Myocyte (in vitro differentiated cells): ENCODE measurements at places on chromosomes 1 and 21.

- no peak for DNase-seq
These were observed 65.1 kb upstream of the DPT start for GRCh38 chr1:168794057-168794456.

DNA sequence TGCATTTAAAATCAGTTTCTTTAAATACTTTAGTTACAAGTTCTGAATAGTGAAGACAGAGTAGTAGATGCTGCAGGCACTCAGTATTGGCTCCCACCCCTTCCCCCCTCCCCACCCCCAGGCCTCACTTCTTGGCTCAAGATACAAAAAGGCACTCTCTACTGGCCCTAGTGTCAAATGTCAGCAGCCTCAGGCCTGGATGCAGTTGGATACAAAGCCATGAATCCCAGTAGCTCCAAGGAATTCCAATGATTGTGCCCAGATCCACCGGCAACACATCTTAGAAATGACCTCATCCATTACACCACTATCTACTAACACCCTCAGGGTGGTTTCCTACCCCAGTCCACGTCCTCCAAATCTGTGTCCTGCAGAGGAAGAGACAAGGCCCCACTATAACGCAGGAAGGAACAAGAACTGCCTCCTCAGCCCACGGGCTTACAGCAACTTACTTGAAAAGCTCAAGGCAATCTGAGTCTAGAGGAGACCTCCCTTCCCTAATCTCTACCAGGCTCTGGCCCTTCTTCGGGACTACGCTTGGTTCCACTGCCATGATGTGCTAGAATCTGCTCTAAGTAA, 17.6 kb downstream of the ACADM start:
- no peak for DNase-seq

DNA sequence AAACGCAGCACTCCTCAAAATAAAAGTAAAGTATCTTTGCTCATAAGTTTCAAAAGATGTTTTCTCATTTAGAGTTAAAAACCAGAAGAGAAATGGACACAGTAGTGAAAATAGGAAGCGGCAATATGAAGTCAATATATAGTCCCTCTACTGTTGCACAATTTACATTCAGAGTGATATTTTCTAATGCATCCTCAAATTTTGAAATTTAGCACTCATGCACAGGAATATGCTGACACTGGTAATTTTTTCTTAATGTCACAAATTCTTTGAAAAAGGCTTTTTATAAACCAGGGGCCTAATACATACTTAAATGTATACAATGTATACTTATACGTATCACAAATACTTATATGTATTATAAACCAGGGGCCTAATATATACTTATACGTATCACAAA, 19.5 kb downstream of the ST7L start:
- DNase-seq, result no peak

DNA sequence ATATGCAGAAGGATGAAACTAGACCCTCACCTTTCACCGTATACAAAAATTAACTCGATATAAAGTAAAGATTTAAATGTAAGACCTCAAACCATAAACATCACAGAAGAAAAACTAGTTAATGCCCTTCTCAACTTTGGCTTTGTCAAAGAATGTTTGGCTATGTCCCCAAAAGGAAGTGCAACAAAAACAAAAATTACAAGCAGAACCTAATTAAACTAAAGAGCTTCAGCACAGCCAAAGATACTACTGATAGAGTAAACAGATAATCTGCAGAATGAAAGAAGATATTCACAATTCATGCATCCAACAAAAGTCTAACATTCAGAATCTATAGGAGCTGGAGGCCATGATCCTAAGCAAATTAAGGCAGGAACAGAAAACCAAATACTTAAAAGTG, 824.6 kb upstream of the NEGR1 start:
- DNase-seq, result no peak

GRCh38 chr1:69700770-69701169, 133.0 kb downstream of the LRRC7 start:
- DNase-seq, result no peak

DNA sequence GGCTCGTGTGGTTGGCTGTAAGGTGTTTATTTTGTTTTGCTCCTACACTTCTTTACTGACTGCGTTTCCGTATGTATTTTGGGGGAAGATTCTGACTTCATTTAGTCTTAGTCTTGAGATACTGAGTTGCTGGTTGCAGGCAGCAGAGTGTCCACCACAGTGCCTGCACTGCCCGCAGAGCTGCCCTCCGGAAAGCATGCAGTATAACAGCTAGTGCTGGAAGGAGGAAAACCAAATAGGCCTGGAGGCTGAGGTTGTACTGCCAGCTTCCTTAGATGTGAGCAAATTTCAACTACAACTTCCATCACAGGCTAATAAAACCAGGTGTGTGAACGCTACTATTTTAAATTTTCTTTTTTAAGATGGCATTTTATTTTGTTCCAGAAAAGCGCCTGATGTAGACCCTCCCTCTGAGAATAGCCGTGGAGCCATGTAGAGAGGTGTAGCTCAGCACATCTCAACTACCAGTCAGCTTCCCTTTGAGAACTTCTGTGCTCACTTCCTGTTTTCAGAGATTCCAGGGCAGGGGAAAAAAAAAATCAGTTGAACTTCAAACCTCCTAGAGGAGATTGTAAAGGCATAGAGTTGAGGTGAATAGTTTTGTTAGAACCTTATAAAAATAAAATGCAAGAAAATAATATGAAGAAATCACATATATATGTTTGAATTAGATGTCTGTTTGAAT, 17.6 kb downstream of the LMO4 start:
- DNase-seq, result no peak

DNA sequence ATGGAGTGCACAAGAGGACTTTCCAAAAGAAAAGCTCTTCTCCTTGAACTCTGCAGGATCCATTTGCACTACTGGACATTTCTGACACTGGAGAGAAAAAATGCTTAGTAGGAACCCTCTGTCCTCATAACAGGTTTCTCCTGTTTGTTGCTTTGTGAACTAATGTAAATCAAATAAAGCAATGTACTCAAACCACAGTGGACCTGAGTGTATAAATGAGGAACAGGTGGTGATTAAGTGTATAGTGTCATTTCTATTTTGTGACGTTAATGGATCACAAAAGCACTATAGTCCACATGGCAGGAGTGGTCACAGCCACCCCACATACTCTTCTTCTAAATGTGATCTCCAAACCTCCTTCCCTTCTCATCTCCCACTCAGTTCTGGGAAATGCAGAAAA, 268.4 kb upstream of the DUSP10 start:
- no peak for DNase-seq
